Lower leg skin (tissue), 4 donors: ENCODE measurements at places on chromosomes 4 and X. TPM values are rescaled to one million over a fixed set of nuclear protein-coding genes. Genes with fewer than 3 reads are reported as not detected.
A peak's percentile ranks its signal among the peaks of the same experiment; 100 is the strongest.

The BOD1L1 gene
- total RNA-seq, result 25.3 TPM

The F8A3 gene
- total RNA-seq, result 10.4 TPM

The RPL9 gene
- 3,349 TPM for total RNA-seq

The ERCC6L gene
- 0.13 TPM for total RNA-seq

The NR3C2 gene
- total RNA-seq, result 9.7 TPM

The RAB39B gene
- total RNA-seq, result 0.23 TPM

The SSX2 gene
- not detected for total RNA-seq

The NHSL2 gene
- total RNA-seq, result 2.4 TPM

The AKAP14 gene
- not detected for total RNA-seq

The SHROOM4 gene
- 6.0 TPM for total RNA-seq

DNA sequence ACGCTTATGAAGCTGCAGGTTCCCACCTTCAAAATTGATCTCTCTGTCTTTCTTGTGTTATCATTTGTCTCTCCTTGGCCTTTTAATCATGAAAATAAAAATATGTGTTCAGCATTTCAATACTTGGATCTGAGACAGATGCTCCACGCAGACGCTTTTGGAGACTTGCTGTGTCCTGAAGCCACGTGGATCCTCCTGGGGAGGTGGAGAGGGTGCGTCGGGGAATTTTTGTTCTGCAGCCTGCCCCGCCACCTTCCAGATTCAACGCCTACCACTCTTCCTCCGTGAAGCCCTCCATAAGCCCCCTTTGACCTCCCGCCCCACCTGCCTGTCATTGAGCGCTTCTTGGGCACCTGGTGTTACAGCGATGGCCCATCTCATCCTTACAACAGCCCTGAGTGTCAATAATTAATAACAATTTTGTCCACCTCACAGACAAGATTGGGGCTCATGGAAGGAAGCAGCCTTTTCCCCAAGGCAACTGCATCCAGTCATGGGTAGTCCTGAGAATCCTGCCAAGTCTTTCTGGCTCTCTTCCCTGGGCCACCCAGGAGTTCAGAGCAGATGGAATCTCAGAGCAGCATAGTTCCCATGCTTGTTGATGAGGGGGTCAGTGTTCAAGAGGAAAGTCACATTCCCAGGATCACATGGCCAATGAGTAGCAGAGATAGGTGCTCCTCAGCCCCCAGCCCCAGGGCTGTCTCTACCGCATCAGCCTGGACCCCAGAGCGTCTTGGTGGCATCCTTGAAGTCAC is 172.6 kb upstream of the PSAPL1 start:
- no peak for DNase-seq

- DNase-seq, result no peak
These were observed 7.6 kb downstream of the SEPTIN11 start for GRCh38 chr4:76957004-76957738.

DNA sequence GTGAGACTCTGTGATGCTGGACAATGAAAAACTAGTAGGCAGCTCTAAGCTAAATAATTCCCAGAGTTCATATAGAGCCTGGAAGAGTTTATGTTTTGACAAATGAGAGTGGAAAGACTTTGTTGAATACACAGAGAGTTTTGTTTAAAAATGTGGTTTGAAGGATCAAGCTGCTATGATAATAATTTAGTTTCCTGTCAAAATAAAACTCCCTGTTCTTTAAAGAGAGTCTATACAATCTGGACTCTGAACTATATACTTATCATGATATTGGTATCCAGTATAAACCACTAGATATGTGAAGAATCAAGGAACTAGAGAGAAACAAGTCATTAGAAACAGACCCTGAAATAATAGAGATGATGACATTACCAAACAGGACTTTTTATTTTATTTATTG is 158.6 kb downstream of the C4orf33 start:
- DNase-seq, result no peak

GRCh38 chr4:137180349-137180748 is 351.9 kb downstream of the PCDH18 start:
- no peak for DNase-seq

GRCh38 chr4:122012735-122013134 is 60.9 kb upstream of the TRPC3 start:
- no peak for DNase-seq

- no peak for DNase-seq
These were observed 26.1 kb upstream of the EXOC1L start for GRCh38 chr4:55793479-55793878.

- no peak for DNase-seq
These were observed 105.7 kb upstream of the PDLIM3 start for GRCh38 chr4:185640811-185641675.

- DNase-seq, result no peak
These were observed 231.5 kb downstream of the FAT4 start for GRCh38 chr4:125546272-125546671.

DNA sequence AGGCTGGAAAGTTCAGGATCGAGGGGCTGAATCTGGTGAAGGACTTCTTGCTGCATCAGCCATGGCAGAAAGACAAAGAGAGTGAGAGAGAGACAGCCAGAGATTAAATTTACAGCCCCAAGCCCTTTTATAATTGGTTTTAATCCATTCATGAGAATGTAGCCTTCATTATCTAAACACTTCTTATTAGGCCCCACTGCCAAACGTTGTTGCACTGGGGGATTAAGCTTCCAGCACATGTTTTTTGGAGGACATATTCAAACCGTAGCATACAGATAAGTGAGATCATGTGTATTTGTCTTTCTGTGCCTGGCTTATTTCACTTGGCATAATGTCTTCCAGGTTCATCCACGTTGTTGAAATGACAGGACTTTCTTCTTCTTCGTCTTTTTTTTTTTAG is 524.7 kb downstream of the SPRY1 start:
- DNase-seq, result no peak

DNA sequence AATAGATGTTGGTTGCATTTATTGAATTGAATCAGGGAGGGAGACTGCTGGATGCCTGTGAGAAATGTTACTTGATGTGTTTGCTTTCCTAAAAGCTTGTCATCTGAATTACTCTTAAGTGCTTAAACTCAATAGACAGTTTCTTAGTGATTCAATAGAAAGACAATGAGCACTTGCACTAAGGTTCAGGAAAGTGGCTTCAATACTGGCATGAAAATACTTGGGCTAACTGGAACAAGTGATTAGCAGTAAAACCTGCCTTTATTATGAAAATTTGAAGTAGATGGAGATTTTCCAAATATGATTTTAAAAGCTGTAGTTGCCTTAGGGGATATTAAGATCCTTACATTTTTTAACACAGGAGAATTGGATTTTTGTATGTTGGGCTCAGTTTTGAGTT is 123.3 kb downstream of the RNF150 start:
- DNase-seq, result no peak

- DNase-seq, result no peak
These were observed 31.1 kb downstream of the PRRG1 start for GRCh38 chrX:37380256-37380655.

- no peak for DNase-seq
These were observed 48.0 kb upstream of the HDAC8 start for GRCh38 chrX:72620550-72621145.

GRCh38 chrX:45850775-45851433 is 650.2 kb upstream of the DIPK2B start:
- peak; percentile 87 for DNase-seq

- DNase-seq, result no peak
These were observed 22.7 kb upstream of the ACSL1 start for GRCh38 chr4:184848510-184848909.

GRCh38 chr4:129037093-129037492 is 56.2 kb downstream of the SCLT1 start:
- no peak for DNase-seq

DNA sequence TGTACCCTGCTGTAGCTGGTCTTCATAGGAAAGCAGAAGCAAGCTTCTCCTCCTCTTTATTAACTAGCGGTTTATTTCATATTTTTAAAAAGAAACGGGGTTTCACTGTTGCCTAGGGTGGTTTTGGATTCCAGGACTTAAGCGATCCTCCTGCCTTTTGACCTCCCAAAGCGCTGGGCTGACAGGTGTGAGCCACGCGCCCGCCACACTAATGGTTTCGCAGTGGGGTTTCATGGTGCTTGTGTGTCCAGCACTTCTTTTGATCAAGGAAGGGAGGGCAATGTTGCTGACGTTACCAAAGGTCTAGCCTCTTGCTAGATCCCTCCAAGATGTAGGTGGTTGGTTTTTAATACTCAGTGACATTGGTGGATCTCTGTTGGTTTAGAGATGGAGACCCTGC is 1.4 kb downstream of the MAEA start:
- DNase-seq, result no peak

DNA sequence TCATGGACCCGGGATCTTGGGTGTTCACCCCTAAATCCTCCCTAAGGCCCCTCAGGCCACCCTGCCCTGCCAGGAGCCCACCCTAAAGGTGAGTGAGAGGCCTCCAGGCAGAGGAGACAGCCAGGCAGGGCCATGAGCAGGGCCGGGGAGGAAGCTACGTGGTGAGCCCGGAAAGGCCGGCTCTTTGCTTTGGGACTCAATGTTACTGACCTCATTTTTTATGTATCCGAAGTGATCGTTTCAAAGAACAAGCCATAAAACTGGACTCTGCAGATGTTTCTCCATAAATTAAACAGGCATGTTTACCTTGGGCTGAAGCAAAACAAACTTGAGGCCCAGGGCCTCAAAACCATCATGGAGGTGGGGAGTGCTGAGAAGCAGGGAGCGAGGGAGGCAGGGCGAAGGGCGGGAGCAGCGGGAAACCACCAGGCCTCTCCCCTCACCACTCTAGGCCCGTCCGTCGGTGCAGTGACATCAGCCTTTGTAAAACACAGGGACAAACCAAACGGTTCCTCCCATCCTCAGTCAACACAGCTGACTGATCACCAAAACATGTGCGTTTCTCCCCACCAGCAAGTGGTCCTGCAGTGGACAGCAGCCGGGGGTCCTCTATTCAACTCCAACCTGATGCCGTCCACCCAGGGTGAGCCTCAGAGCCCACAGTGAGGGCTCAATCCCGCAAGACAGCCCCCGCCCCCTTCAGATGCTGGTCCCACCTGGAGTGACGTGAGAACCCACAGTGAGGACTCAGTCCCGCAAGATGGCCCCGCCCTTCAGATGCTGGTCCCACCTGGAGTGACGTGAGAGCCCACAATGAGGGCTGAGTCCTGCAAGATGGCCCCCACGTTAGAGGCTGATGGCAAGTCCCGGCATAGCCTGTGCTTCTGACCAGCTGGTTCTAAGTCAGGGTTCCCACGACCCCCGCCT is 102.9 kb upstream of the LRPAP1 start:
- DNase-seq, result no peak

DNA sequence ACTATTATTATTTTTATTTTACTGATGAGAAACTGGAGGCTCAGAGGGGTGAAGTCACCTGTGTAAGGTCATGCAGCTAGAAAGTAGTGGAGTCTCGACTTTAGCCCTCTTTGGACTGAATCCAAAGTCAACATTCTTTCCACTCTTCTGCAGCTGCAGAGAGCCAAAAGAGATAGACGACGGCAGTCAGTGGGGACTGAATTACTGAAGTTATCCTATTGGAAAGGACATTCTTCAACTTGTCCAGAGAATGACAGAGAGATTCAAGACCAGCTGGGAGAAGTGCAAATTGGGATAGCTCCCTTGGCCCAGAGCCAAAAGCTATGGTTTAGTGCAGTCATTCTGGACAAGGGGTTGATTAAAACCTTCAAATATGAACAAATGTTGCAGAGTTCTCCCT is 42.5 kb downstream of the VGLL1 start:
- no peak for DNase-seq

- no peak for DNase-seq
These were observed 38.3 kb upstream of the MAPK10 start for GRCh38 chr4:86398187-86398586.

DNA sequence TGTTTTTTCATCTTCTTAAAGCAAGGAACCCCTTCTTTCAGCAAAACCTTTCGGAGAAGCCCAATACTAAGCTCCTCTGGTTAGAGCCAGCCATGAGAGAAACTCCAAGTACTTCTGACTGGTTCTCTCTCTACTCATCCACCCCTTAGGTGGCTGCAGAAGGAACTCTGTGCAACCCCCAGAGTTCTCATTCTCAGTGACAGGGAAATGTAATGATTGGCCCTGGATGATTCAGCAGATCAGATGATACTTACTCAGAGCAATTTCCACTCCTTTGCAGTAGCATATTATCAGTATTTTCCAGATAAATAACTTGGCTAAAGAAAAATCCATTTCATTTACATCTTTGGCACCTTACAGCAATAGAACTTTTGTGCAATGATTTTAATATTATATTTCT is 3.2 kb downstream of the SPP1 start:
- no peak for DNase-seq

DNA sequence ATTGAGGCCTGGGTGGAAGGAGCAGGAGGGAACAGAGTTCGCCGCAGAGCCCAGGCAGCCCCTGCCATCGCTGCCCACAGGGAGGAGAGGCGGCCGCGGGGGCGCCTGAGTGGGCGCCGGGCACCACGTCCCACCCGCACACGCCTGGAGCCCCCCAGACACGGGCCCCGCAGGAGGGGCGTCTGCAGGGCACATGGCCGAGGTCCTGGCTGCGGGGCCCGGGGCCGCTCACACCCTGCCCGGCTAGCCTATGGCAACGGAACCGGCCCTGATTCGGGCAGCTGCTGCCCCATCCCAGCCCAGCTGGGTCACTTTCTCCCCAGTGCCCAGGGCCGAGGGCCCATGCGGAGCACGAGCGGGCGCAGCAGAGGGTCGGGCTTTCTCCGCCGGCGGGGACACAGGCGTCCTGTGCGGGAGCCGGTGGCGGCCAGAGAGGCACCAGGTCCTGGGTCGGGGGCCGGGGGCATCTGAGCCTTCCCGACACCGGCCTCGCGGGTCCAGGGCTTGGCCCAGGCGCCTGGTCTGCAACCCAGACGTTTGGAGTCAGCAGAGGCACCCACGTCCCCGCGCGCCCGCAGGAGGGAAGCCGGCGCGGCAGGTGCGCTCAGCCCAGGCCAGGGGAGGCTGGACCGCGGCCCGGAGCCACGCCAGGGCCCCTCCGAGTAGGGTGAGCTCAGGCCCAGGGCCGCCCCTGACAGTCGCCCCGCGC is 91.2 kb downstream of the FAM53A start:
- DNase-seq, result no peak

GRCh38 chr4:185573651-185574199 is 38.4 kb upstream of the PDLIM3 start:
- DNase-seq, result no peak

DNA sequence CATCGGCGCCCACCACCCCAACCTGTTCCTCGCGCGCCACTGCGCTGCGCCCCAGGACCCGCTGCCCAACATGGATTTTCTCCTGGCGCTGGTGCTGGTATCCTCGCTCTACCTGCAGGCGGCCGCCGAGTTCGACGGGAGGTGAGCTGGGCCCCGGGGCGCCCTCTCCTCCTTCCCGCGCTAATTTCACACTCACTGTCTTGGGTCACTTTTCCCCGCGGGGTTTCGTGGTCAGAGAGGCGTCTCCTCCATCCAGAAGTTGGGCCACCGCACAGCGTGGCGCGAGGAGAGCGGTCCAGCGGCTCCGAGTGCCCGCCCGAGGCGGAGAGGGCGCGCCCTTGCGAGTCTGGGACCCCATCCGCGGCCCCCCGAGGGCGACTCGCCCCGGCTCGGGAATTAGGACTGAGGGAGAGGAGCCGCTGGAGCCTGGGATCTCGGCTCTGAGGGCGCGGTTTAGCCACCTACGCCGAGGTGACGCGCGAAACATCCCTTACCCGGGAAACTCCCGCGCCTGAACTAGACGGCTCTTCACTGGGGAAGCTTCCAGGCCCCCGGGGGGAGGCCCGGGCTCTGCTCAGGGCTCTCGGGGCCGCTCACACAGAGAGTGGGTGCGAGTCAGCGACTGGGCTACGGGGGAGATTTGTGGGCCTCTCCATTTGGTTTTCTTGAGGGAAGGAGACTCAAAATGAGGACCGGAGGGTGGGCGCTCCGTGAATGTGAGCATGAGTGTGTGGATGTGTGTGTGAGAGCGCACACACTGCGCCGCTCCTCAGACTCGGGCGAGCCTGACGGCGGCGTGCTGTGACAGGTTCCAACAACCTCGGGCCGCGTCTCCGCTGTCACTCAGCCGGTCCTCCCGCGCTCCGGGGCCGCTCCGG is 551 bp downstream of the NPNT start:
- peak; percentile 85 for DNase-seq
